Foreskin keratinocyte (primary cell): ENCODE measurements at places on chromosomes 2 and 18.

DNA sequence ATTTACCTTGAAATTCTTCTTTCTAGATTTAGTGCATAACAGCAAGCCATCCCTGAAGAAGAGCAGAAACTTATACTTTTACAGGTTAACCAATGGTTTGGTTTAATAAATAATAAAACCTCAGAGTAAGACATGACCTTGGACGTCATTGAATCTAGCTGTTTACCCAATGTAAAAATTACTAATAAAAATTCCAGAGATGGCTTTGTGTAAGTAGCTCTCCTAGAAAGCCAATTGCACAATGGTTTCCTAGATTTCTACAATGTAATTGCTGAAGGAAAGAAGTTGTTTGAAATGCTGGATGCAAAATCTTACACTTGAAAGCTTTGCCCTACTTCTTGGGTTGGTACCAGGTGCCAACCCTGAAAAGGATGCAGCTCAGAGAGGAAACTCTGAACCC lies 1.5 kb downstream of the XDH start:
- no peak for DNase-seq

DNA sequence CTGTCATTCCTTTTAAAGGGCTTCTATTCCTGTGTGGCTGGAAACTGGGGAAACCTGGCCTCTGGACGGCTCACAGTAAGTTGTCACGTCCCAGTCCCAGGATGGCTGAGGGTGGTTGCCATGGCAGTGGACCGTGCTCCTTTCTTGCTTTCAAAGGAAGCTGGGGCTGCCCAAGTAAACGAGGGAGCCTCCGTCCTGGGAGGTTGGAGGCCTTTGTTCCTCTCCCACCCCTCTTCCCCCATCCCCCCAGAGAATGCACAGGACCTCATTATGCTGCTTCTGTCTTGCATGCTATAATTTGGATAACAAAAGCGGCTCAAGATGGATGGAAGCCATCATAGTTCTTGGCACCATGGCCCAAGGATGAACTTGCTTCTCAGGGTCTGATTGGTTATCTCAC lies 325.5 kb upstream of the HS6ST1 start:
- DNase-seq: no peak

GRCh38 chr2:10545556-10545955 lies 97.4 kb upstream of the ODC1 start:
- no peak for DNase-seq

DNA sequence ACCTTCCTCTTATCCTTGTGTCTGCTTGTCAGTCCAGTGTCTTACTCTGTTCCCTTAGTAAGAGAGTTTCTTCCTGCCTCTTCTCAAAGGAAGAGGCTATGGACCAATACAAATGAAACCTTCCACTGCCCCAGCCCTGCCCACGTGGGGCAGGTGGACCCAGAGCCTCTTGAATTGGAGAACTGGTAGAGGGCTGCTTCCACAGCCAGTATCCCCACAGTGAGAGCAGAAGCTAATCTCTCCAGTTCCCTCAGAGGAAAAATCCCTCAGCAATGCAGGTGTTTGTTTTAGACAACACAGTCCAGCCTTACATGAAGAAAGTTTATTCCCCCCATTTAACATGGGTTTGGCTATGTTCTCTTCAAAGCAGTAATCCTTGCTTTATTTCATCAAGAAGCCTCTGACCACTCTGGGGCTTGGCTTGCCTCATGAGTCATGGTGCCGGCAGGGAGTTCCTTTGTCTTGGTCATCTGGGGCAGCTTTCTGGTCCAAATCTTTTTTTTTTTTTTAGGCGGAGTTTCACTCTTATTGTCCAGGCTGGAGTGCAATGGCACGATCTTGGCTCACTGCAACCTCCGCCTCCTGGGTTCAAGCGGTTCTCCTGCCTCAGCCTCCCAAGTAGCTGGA lies 6.5 kb upstream of the CYBRD1 start:
- DNase-seq: no peak

DNA sequence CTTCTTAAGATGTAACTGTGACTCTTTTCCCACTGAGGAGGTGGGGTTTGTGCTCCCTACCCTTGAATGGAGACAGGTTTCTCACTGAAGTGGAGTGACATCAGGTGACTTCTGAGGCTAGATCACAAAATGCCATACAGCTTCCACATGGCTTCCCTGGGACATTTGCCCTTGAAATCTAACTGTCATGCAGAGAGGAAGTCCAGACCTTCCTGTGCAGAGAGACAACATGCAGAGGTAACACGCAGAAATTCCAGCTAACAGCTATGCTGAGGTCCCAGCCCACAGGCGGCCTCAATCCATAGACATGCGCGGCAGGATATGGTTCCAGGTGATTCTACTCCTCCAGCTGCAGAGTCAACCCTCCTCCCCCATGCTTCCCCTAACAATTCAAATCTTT lies 119.0 kb downstream of the TRIB2 start:
- no peak for DNase-seq

DNA sequence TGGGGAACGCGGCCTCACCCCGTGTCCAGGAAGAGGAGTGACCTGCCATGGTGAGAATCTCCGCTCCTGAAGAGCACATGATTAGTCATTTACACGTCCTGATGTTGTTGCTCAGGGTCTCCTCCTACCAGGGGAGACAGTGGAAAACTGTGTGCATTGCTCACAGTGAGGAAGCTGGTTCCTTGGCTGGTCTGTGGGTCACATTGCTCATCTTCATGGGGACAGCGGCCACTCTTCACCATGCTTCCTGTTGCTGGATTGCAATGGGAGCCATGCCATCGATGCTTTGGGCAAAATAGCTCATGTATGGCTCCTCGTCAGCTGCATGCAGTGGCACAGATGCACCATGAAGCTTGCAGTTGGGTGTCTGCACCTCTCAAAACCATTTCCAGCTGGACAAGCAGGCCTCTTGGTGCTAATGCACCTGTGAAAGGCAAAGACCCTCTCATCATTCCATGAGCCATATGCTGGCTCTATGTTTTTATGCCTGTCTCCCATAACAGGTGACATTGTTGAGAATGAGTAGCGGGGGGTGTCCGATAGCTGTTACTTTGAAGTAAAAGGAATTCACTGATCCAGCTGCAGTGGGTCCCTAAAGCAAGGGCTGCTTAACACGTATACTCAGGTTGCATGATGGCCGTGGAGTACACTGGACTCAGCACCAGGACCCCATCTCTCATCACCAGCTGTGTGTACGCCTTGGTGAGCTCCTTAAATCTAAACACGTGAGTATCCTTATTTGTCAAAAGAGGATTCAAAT lies 135.0 kb upstream of the ALKAL2 start:
- no peak for DNase-seq

DNA sequence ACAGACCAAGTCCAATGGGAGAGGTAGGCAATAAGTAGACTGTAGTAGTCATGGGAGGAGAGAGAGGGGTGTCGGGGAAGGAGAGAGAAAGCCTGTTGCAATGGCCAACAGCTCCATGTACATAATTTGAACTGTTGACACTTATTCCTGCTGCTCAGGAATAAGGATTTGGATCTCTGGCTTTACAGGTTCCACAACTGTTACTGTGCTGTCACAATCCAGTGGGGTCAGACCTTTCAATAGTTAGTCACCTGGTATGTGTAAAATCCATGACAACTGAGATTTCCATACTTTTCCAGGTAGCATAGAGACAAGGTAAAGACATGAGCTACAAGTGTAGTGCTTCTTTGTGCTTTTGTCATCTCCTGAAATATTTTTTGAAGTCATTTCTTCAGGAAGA lies 47.5 kb upstream of the RIOK3 start:
- DNase-seq: no peak

DNA sequence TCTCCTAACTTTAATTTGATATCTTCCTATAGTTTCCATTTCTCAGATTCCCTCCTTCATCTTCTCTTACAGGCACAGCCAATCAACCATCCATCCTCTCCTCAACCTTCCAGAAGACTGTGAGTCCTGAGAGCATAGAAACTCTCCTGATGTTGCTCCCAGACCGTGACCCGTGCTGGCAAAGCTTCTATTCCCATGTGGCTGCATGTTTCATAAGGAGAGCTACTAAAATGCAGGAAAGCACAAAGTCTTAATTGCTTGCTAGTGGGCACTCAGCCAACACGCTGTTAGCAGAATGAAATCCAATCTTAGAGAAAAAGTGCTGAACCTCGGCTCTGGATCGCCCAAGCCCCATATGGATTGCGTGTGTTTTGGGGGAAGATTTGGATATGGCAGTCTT lies 1244.7 kb upstream of the ZEB2 start:
- DNase-seq: no peak

- no peak for DNase-seq
Measured at GRCh38 chr2:122072666-122073065, 317.2 kb downstream of the TSN start.

DNA sequence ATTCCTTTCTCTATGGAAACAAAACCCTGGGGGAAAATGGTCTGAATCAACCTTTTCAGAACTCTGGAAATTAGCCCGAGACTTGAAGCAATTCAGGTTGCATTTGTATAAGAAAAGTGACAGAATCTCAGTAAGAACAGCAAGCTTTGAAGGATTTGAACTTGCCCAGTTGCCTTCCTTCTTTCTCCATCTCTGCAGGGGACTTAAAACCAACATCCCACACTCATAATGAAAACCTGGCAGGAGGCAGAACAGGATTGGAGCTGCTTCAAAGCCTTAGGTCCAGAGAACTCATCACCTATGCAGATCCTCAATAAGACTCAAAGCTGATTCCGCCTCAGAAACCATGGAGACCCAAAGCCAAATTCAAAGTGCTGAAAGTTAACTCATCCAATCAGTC lies 790.5 kb upstream of the ID2 start:
- DNase-seq: no peak

- DNase-seq: no peak
Measured at GRCh38 chr18:26792661-26793060, 72.8 kb downstream of the AQP4 start.

- DNase-seq: no peak
Measured at GRCh38 chr2:141728142-141728541, 402.7 kb downstream of the LRP1B start.

DNA sequence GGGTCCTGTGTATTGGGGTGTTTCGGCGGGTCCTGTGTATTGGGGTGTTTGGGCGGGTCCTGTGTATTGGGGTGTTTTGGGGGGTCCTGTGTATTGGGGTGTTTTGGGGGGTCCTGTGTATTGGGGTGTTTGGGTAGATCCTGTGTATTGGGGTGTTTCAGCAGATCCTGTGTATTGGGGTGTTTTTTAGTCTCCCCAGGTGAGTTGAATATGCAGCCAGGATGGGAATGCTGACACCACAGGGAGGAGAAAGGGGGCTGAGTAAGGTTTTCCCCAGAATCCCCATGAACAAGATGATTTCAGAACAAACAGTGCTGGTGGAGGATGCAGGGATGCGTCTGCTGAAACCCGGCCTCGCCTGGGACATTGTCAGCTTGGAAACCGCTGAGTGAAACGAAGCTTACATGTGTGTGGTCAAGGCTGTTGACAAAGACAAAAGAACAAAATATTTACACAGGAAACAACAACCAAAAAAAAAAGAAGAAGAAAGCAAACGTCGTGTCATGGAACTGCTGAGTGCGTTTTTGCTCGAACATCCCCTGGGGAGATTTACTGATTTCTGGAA lies 88.5 kb upstream of the ODC1 start:
- no peak for DNase-seq

- DNase-seq: no peak
Measured at GRCh38 chr2:219961947-219962498, 334.6 kb downstream of the SLC4A3 start.

- no peak for DNase-seq
Measured at GRCh38 chr2:69031466-69031865, 18.5 kb downstream of the ANTXR1 start.

GRCh38 chr2:84301717-84302116 lies 157.4 kb downstream of the SUCLG1 start:
- DNase-seq: no peak

- DNase-seq: no peak
Measured at GRCh38 chr18:50313031-50313607, 25.6 kb upstream of the CXXC1 start.

- no peak for DNase-seq
Measured at GRCh38 chr2:167336213-167336612, 447.9 kb downstream of the XIRP2 start.

DNA sequence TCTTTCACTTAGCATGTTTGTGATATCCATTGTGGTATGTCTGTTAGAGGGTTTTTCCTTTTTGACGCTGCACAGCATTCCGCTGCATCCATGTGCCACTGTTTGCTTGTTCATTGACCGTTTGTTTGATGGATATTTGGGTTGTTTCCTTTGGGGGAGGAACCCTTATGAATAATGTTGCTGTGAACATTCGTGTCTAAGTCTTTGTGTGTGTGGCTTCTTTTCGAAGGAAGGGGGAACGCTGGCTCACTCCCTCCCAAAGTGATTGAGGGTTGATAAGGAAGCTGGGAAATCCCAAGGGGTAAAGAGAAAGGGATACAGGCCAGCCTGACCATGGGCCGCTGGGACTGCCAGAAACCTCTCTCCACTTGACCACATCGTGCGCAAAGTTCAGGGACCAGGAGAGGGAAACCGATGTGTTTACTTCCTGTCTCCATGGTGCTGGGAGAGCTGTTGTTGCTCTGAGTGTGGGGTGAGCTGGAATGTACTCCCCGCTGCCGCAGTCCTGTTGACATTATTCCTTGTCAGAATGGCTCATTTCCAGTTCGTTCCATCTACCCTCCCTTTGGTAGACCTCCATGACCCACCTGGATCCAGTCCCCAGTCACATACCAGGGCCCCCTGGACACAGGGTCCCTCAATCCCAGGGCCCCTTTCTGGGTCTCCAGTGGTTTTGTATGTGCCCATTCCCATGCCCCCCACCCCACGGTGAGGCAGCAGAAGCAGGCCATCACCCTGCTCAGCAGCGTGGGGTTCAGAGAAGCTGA lies 39.6 kb downstream of the HS1BP3 start:
- DNase-seq: no peak

- no peak for DNase-seq
Measured at GRCh38 chr2:45741161-45741850, 89.8 kb downstream of the PRKCE start.

GRCh38 chr2:195238826-195239225 lies 418.2 kb upstream of the SLC39A10 start:
- DNase-seq: no peak

- no peak for DNase-seq
Measured at GRCh38 chr2:88628571-88628939, 1.3 kb upstream of the EIF2AK3 start.

- no peak for DNase-seq
Measured at GRCh38 chr2:221567231-221567760, 4.8 kb downstream of the EPHA4 start.

DNA sequence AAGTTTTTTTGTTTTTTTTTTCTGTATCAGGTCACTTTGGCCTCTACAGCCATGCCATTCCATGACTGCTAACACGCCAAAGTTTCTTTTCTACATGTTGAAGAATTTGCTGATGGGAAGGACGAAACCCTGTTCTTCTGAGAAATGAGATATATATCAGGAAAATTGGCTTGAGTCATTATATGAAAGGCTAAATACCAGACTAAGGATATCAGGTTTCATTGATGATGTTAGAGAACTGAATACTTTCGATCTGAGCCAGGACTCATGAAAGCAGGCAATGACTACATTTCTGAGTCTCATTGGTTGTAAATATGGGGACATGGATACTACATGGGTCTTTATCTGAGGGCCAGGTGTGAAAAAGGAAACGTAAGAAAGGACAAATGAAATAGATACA lies 181.4 kb downstream of the OSR1 start:
- DNase-seq: peak; percentile 52

- no peak for DNase-seq
Measured at GRCh38 chr2:105756435-105756834, 11.7 kb downstream of the NCK2 start.
